Activated B cell treated with CpG ODN at 0.5 μM for 24 hours (primary cell): ENCODE measurements at places on chromosomes 16 and 17.

DNA sequence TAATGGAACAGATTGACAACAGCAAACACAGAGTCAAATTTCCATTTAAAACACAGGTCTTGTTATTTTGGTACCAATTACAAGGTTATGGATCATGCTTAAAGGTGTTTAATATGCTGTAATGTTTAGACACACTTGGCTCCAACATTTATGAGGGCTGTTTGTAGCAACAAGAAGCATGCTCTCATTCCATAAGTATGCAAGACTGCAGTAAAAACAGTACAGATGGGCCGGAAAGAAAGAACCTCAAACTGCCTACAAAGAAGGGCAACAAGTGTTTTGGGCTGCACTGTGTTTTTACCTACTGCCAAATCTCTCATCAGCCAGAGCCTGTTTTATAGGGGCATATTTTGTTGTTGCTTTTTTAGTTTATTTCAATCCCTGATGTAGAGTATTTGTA lies 100.5 kb upstream of the HS3ST3A1 start:
- DNase-seq: no peak

GRCh38 chr17:58702045-58702476 lies 9.7 kb downstream of the RAD51C start:
- no peak for DNase-seq

GRCh38 chr17:1386265-1386664 lies 13.8 kb downstream of the YWHAE start:
- no peak for DNase-seq

GRCh38 chr17:45248132-45248957 lies 13.5 kb downstream of the SPATA32 start:
- DNase-seq: peak; percentile 63

DNA sequence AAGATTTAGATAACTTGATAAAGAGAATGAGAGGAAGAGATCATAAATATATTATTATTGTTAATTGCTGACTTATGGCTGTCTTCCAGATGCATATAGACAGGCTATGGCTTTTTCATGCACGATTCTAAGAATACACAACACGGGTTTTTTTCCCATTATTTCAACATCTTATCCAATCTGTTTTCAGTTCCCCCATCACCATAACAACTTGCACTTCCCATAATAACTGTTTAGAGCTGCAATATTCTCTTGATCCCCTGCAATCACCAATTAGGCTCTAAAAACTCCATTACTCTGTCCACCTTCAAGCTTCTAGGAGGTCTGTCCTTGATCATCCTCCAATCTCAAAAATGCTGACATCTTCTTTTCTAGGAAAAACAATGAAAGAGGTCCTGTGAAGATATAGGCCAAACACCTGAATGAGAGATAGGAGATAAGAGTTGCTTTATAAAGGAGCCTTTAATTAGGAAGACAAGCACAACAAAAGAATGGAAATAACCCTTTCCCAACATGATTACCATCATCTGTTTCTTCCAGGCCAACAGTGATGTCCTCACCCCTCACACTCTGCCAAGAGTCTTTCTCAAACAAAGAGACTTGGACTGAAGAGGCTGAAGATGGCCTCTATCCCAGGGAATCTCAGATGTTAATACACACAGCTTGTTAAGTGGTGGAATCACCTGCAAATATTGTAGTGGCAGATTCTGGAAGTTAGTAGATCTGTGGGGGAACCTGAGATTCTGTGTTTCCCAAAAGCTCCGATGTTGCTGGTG lies 32.2 kb upstream of the CCL2 start:
- no peak for DNase-seq

DNA sequence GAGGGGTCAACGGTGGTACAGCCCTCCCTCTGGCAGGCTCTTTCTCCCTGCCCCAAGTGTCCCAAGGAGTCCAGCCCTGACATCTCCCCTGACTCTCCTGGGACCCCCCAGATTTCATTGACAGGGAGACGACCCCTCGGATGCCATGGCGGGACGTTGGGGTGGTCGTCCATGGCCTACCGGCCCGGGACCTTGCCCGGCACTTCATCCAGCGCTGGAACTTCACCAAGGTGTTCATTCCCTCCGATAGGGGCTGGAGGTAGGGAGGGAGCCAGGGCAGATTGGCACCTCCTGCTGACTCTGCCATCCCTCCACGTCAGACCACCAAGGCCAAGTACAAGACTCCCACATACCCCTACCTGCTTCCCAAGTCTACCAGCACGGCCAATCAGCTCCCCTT lies 9.9 kb downstream of the PLD2 start:
- no peak for DNase-seq
